Sciatic nerve (tissue), 2 donors: ENCODE measurements at places on chromosomes 5 and 9.

GRCh38 chr5:125409234-125409860 lies 662.9 kb upstream of the ZNF608 start:
- no peak for DNase-seq

- DNase-seq: peak; percentile 95
Observed at GRCh38 chr5:149581192-149581861, at the start of gene ARHGEF37. ARHGEF37 (plus strand) TSS chr5:149581498; CDS start chr5:149597770, 16,272 bp downstream.

- DNase-seq: no peak
Observed at GRCh38 chr9:69456201-69456600, 131.2 kb downstream of the ENTREP1 start.

DNA sequence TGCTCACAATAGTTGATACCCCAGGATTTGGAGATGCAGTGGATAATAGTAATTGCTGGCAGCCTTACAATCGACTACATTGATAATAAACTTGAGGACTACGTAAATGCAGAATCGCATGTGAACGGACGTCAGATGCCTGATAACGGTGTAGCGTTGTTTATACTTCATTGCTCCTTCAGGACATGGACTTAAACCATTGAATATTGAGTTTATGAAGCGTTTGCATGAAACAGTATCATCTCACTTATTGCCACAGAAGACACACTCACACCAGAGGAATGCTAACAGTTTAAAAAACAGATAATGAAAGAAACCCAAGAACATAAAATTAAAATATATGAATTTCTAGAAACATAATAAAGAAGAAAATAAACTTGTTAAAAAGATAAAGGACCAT lies 101.6 kb downstream of the GABBR2 start:
- no peak for DNase-seq

- DNase-seq: peak; percentile 89
Observed at GRCh38 chr5:172437445-172438318, 16.6 kb downstream of the SH3PXD2B start.
